SK-N-SH treated with all-trans-retinoic acid at 6 μM for 48 hours (cell line): ENCODE measurements at places on chromosomes 11 and 22.
A peak's percentile ranks its signal among the peaks of the same experiment; 100 is the strongest.

- peak; percentile 64 for ATAC-seq
These were observed 39.6 kb downstream of the NUMA1 start for GRCh38 chr11:72040491-72041363.

DNA sequence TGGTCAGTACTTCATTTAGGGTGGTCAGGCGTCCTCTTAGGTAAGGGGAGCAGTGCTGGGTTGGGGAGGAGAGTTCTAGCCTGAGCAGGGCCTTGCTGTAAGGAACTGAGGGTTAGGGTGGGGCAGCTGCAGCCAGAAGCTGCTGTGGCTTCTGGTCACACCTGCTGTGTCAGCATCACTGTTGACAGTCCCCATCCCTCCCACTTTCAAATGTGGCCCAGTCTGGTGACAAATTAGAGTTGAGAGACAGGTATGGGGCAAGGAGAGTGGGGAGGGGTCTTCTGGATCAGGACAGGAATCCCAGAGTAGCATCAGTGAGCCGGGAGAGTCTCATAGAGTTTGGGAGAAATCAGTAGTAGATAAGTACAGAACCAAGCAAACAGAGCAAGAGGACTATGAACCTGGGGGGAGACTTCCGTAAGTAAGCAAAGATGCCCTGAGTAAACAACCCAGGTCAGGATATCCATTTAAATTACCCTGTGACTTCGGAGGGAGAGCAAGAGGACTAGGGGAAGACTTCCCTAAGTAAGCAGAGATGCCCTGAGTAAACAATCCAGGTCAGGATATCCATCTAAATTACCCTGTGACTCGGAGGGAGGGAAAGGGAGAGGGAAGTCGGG is 53.7 kb downstream of the PPP6R2 start:
- no peak for ATAC-seq

DNA sequence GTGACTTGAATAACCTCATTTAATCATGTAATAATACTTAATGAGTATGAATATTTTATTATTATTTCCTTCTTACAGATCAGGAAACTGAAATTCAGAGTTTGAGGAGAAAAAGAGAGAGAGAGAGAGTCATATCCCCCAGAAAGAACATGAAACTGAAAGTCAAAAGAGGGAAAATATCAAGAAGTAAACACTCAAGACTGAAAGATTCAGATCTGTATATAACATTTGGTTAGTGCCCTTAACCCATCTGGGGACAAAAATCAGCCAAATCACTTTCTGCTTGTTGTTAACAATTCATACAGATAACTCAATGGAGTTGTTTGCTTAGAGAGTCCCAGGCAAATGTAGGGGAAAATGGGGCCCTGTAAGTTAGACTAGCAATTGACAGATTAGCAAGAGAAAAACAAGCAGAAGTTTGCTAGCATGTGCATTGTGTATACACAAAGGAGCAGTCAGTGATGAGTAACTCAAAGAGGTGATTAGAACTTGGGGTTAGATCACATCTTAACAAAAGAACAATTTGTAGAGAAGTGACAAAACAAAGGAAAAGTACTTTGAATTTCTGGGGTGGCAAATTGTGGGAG is 25.9 kb upstream of the MMP13 start:
- no peak for ATAC-seq

DNA sequence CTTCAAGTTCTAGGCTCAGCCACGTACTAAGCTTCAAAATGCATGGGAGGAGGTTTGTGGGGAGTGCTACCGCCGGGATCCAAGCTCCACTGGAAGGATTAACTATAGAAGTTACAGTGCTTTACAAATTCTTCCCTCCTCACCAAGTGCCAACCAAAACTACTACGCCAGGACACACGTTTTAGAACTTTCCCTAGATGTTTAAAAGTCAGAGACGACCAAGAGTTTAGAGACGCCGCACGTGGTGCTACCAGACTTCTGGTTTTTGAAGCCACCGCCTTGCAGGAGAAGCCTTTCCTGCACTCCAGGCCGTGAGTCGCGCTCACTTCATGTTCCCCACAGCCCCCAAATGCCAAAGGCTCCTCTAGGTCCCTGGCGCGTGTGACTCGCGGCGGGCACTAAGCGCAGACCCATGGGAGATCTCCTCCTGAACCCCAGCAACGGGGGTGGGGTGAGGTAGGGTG is 734 bp downstream of the SNU13 start:
- ATAC-seq, result peak; percentile 40

DNA sequence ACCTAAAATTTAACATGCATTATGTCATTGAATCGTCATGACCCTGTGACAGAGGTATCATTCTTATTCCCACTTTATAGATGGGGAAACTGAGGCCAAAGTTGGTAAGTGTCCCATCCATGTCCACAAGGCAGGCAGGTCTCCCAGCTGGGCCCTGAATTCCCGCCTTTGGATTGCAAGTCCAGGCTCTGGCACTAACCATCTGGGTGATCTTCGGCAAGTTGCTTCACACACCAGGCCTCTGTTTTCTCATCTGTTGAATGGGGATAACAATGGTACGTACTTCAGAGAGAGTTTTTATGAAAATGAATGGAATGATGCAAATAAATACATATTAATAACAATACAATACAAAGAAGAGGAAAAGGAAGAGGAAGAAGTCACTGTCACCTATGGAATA is 3.4 kb downstream of the CRYBB3 start:
- no peak for ATAC-seq

DNA sequence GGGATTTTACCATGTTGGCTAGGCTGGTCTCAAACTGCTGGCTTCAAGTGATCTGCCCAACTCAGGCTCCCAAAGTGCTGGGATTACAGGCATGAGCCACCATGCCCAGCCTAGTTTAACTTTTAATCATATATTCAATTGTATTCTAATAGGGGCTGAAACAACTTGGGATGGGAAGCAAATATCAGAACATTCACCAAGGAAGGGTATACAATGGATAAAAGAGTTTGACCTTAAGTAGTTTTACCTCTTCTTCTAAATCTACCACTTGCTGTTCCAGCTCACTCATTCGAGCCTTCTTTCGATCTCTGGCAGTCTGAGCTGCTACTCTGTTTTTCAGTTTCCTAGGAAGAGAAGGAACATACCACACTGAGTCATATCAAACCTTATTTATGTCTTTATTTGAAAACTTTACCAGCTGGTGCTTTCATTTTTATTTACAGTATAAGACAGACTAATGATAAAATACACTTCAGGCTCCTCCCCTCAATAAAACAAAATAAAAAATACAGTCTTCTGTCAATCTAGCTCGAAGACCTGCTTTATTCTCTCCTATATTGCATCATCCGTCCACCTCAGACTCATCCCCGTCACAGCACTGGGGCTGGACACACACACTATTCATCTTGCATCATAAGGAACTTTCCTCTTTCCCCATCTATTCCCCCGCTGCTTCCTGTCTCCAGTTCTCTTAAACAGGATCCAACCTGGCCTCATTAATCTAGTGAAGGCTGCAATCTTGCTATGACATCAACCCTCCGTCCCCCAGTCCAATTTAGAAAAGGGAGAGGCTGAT is 1.4 kb downstream of the XBP1 start:
- peak; percentile 42 for ATAC-seq

DNA sequence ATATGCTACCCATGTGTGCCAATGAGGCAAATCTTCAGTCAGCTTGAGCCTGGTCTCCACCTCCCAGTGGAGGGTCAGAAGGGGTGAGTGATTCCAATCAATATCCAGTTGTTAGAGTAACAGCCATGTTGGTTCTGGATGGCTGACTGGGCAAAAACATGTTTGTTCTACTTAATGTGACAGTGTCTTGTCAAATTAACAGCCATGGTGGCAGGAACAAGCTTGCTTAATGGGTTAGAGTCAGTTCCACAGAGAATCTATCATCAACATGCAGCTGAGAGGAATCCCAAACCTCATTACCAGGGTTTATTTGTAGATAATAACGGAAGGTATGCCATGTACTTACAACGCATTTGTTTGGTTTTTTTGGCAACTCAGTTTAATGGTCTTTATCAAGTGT is 133.2 kb downstream of the SLC17A6 start:
- no peak for ATAC-seq

DNA sequence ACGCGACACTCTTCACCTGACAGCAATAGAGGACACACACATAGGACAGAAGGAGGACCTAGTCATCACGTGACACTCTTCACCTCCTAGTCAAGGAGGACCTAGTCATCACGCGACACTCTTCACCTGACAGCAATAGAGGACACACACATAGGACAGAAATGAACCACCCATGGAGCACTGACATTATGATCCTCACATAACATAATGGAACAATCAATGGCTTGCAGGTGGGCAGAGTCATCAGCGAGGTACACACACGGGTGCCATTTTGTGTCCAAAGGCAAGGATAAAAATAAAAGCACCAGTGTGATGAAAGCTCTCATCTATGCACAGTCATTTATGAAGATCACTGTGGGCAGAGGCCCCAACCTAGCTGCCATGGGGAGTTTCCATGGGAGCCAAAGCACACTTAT is 354.7 kb downstream of the LARGE1 start:
- no peak for ATAC-seq

GRCh38 chr11:129728581-129728980 is 87.1 kb upstream of the TMEM45B start:
- ATAC-seq, result no peak

GRCh38 chr11:31433851-31434250 is 64.2 kb downstream of the DNAJC24 start:
- no peak for ATAC-seq

- peak; percentile 84 for ATAC-seq
These were observed 6.2 kb upstream of the IGSF22 start for GRCh38 chr11:18731949-18732821.

- ATAC-seq, result no peak
These were observed 46.6 kb downstream of the CHRDL2 start for GRCh38 chr11:74684661-74685060.

DNA sequence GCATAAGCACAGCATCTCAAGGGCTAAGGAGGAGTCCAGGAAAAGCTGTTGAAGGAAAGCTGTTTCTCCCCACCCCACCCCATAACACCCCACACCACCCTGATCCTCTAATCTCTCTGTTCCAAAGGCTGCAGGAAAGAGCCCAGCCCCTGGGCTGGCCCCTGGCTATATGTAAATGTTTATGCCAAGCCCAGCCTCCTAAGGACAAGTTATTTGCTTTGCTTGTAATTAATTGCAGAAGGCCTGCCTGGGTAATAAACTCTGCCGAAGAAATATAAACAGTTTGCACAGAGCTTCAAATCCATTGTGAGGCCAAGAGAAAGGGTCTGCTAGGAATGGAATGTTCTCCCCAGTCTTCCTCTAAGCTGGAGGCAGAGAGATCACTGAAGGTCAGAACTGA is 21.2 kb downstream of the ARRB1 start:
- ATAC-seq, result no peak

DNA sequence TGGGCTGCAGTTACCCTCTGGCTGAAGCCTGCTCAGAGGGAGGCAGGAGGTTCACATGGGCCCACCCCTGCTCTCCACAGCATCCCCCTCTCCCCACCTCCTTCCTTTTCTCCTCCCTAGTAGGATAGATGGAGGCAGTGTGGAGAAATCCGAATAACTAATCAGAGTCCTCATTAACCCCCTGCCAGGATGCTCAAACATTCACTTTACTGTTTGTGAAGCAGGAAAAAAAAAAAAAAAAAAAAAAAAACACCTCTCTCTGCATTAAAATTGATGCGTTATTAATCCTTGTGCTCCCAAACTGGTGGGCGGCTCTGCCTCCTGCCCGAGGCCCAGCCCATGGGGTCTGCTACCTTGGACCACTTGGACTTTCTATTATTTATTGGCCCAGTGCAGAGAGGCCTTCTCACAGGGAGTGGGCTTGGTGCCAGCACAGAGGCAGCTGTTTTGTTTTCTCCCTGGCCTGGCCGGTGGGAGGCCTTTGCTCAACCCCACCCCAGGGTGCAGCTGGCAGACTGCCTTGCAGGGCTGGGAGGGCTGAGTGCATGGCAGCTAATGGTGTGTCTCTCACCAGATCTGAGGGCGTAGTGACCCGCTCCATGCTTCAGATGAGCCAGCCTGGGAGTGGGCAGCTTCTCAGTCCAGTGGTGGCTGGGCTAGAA is 150.7 kb downstream of the PKNOX2 start:
- ATAC-seq, result no peak

DNA sequence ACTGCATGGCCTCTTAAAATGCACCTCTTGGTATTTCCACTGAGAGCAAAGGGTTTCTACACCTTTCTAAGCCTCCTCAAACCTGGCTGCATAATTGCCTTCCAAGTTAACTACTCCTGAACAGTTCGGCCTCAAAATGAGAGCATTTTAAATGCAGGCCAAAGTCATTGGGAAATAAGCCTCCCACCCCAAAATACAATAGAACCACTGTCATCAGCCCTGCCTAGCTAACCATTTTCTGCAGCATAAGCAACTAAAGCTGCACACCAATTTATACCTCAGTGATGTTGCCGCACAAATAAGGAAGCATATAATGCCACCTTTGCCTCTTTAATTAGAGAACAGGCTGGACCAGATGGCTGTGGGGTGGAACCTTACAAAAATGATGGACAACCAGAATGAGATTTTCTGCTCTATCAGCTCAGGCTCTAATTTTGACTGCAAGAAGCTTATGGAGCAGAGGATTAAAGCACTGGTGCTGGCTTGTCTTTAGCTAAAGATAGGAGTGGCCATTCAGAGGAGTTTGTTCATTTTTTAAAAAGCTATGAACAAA is 4.3 kb downstream of the TOB2 start:
- no peak for ATAC-seq

GRCh38 chr11:121715405-121715804 is 262.6 kb upstream of the SORL1-AS1 start:
- no peak for ATAC-seq

DNA sequence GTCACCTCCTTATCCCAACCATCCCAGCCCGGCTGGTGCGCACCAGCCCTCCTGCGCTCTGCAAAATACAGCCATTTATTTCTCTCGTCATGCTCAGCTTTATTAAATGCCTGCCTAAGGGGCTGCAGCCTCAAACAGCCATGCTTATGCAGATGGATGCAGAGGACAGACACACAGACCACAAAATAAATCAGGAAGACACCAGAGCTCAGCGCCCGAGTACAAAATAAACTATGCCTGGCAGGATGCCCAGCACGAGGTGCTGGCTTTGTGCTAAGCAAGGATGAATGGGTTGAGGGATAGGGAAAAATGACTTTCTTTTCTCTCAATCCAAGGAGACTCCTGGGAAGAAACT is 70.5 kb downstream of the RPUSD4 start:
- ATAC-seq, result peak; percentile 78
